Cerebellar cortex (tissue), 1 donor: ENCODE measurements at places on chromosomes 16 and 17.

- DNase-seq = peak; percentile 68
Observed at GRCh38 chr16:87687126-87687910, 78.5 kb downstream of the KLHDC4 start.

DNA sequence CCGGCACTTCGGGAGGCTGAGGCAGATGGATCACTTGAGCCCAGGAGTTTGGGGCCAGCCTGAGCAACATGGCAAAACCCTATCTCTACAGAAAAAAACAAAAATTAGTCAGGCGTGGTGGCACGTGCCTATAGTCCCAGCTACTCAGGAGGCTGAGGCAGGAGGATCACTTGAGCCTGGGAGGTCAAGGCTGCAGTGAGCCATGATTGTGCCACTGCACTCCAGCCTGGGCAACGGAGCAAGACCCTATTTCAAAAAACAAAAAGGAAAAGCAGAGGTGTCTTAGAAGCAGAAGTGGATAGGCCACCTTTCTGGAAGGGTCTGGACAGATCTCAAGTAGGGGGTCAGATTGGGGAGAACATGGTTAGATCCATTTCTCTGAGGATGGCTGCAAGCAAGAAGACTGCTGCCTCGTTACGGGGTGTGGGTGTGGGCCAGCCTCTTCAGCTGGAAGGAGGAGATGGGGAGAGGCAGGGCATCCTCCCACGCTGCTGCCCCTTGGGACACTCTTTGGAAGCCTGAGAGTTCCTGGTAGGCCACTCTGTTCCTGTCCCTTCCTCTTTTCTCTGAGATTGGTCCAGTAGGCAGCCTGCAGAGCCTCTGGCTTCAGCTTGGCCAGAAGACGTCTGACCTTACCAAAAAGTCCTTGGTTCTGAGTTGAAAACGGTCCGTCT is 208.0 kb downstream of the MSI2 start:
- DNase-seq = no peak

DNA sequence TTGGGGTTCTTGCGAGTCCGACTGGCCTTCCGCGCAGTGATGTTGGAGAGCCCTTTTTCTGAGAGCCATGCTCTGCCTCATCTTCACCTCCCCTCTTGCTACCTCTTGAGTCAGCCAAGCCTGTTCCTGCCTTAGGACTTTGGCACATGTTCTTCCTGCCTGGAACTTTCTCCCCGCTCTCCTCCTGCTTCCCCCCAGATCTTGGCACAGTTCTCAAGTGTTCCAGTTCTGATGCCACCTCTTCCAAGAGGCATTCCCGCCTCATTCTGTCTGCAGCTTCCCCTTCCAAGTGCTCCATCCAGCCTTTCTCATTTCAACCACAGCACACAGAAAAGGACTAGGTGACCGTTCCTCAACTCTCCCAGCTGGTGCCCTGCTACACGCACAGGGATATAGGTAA is 7.7 kb downstream of the AKAP1 start:
- DNase-seq = peak; percentile 63

DNA sequence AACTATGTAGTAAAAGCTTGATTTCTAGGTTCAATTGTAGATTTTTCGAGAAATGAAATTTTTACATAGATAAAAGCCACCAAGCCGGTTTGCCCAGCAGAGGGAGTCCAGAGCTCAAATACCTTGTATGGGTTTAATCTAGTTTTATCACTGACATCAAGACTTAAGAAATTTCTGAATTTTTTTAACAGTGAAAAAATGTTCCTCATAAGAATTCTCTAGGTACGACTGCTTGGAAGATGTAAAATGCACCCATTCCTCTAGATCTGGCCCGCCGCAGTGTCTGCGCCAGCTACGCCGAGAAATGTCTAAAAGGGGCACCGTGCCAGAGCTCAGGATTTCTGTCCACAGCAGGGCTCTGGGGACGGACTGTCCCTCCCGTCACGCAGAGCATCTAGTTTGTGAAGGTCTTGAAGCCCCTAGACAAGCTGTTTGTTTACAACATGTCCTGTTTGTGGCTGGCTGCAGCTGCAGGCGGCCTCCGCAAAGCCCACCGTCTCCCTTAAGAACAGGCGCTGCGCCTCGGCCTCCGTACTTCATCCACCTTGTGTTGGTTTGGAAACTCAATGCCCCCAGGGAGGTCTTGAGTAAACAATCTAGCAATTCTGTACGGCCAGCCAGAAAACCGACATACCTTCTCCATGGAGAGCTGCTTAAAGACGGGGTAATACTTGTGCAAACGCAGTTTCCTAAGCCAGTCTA is 24.8 kb downstream of the MAP1LC3B start:
- peak; percentile 67 for DNase-seq

- DNase-seq = no peak
Observed at GRCh38 chr17:15965528-15965927, 20.6 kb downstream of the ADORA2B start.

DNA sequence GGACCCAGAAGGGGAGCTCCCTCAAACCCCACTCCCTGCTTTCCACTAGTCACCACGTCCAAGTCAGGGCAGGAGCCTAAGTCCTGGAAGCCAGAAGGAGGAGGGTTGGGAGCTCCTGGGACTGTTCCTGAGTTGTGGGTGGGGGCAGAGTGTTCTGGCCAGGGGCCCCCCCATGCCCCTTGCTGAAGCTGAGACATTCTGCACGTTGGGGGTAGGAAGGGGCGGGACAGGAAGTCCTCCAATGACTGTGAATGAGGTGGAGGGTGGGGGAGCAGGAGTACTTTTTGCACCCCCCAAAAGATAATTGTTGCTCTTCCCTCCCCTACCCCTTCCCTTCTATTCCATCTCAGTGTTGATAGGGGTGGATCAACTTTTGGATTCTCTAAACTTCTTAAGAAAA is 21.4 kb upstream of the C17orf113 start:
- DNase-seq = no peak

DNA sequence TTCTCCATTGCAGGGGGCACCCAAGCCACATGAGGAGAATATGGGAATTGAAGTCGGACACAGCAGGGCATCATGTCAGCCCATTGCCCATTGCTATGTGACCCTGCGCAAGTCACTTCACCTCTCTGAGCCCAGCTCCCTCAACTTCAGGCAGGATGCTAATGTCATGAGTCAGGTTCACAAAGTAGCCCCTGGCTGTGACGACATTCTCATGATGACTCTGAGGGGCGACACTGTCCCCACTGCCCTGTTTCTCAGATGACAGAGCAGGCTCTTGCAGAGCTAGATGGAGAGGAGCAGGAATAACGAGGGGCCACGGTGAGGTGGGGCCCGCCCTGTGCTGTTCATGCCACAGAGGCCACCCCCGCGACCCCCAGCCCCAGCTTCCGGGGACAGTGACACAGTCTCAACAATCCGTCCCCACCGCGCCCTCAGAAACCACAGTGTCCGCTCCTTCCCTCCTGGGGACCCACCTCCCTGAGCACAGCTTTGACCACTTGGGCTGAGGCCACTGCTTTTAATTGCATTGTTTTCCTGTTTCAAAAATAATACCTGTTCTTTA is 13.2 kb upstream of the ZNF469 start:
- no peak for DNase-seq

DNA sequence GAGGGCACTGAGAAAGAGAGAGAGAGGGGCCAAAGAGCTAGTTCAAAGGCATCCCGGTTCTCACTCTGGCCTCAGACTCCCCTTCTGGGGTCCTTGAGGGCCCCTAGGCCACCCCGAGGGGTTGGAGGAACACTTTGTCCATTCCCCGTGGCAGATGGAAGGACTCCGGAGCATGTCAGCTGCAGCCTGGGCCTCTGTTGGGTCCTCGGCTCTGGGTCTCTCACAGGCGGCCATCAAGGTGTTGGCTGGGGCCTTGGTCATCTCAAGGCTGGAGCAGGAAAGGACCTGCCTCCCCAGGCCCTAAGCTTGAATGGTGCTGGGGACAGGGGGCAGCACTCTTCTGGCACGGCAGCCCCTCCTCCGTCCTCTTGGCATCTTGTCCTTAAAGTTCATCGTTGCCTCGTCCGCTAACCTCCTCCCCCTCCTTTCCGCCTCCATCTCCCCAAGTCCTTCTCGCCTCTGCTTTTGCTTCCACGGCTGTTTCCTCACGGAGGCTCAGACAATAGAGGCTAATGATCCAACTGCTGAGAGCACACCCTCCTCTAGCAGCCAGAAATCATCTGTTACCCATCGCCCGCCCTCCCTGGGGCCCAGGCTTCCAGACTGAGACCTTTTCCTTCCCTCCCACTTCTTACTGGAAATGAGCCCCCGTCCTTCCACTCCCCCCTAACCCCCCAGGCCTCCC is 23.3 kb downstream of the CCR7 start:
- DNase-seq = no peak

DNA sequence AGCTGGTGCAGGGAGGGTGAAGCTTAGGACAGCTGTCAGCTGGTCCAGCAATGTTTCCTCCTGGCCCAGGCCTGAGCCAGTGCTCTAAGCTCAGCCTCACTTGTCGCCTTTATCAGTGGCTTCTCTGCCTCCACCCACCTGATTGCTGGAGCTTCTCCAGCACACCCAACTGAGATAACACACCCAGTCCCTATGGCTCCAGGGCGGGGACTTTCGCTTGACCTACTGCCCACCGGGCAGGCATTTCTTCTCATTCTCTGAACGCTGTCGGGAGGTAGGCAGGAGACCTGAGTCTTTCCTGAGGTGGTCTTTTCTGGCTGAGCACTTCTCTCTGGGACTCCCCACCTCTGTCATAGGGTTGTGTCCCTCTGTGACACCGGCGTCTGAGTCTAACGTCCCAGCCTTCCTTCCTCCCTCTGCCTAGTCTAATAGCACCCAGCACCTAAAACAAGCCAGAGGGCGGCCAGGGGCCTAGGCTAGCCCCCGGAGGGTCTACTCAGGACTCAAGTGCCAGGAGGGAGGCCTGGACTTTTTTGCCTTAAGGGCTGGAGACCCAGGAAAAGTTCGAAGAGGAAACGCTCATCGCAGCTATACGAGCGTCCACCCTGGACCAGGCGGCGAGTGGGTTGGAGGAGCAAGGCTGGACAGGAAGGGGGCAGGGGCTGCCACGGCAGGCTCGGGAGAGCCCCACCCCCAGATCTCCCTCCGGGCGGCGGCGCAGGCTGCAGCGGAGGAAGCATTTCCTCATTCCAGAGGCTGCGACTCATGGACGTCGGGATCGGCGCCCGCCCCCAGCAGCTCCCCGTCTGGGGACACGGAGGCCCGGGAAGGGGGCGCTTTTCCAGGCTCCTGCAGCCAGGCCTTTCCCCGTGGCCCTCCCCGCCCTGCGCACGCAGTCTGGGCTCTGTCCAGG is 756 bp downstream of the TAX1BP3 start:
- peak; percentile 63 for DNase-seq
